ENCODE measurements at places on chromosomes 1 and 21. TPM values are rescaled to one million over a fixed set of nuclear protein-coding genes. Genes with fewer than 3 reads are reported as not detected.

Gene C1orf115
- 8.9 TPM for total RNA-seq

DNA sequence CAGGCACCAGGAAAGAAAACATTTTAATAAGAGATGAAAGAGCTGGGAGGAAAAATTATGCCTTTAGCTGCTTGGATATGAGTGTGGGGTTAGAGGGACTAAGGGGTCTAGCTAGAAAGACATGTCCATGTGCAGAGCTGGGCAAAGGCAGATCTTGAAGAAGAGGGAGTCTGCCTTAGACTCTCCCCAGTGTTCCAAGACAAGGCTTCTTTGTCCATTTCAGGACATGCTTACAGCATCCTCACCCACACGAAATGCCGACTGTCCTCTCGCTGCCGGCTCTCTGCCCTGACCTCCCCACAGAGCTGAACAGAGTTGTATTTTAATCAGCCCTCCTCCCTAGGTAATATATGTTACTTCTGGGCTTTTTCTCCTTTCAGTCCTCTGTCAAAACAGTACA, 100.7 kb upstream of the ATP1B1 start:
- DNase-seq, result no peak

Gene IL12RB2
- 3.3 TPM for total RNA-seq

DNA sequence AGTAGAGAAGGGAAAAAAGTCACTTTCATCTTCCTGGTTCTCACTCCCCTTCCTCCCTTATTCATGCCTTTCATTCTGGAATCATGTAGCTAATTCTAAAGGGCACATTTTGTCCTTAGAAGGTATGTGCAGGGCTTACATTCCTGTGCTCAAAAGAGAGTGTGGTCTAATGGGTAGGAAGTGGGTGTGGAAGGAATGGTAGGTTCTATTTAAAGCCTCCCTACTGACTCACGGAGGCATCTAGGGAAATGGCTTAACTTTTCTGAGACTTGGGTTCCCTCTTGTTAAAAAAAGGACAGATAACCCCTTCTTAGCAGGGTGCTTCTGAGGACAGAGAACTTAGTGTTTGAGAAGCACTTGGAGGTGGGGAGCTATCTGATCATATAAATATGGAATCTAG, 249.3 kb upstream of the DUSP10 start:
- DNase-seq, result no peak

- no peak for DNase-seq
Measured at GRCh38 chr1:111705841-111706240, 33.4 kb downstream of the INKA2 start.

GRCh38 chr1:235799264-235799663, 67.4 kb downstream of the LYST start:
- no peak for DNase-seq

DNA sequence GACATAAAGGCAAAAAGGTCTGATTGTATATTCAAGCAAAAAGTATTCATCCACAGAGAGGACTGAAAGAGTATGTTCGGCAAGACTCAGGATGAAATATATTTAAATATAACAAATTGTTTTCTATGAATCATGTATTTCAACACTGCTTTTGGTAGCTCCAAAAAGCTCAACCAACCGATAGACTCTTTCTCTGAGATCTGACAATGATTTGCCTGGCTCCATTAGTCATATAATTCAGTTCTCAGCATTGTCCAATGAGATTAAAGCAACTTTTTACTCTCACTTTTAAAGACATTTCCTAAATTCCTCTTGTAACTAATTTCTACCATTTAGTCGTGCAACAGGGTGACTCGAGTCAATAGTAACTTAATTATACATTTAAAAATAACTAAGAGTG, 319.1 kb upstream of the GREM2 start:
- no peak for DNase-seq

Gene EXO1
- not detected for total RNA-seq

DNA sequence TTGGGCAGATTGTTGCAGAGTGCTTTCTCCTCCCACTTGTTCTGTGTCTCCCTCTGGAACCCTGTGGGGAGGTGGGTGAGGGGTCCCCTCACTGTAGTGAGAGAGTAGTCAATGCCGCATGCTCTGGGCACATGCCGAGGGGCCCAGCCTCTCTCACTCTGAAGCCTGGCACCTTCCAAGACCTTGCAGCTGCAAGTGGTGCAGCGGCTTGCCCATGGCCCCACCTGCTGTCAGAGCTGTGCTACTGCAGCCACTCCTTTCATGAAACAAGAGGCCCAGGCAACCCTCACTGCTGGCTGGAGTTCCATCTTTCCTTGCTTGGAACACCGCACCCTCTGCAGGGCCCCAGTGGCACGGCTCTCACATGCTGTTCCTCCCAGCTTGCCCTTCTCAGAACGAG, 58.4 kb upstream of the COL6A1 start:
- DNase-seq, result peak; percentile 82

DNA sequence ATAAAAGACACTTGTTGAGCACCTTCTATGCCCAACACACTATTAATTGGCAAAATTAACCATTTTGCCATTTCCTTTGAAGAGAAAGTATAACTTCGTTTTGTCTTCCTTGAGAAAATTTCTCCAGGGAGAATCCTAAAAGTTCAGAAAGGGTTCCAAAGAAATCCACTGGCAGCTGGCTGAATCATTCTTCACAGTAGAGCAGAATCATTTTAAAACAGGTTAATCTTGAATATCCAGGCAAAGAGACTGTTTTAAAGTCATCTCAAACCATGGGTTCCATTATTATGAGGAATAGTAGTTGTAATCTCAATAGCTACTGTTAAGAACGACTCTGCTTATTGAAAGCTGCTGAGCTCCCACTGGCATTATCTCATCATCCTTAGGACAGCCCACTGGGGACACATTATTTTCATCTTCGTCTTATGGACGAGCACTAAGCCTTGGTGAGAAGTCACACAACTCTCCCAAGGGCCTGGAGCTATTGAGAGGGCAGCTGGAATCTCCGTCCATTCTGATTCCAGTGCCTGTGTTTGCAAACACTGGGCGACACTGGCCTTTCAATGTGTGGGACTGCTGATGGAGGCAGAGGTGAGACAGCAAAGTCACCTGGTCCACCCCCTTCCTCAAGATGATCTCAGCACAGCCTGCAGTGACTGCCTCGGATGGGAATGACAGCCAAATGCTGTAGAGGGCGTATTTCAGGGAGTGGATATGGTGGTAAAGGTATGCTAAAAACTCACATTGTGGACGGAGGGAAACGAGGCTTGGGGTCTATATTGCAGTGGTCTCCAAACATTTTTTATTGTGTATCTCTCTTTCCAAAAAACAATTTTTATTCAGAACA, 15.3 kb upstream of the PGBD5 start:
- no peak for DNase-seq

- DNase-seq, result no peak
Measured at GRCh38 chr1:186838380-186839040, 9.8 kb downstream of the PLA2G4A start.

- peak; percentile 62 for DNase-seq
Measured at GRCh38 chr21:46622226-46622625, 13.2 kb upstream of the PRMT2 start.

- DNase-seq, result no peak
Measured at GRCh38 chr1:34054920-34055319, 110.1 kb downstream of the CSMD2 start.

GRCh38 chr1:87140831-87141540, 187.7 kb upstream of the LMO4 start:
- no peak for DNase-seq

- peak; percentile 30 for DNase-seq
Measured at GRCh38 chr1:222928212-222928611, 113.4 kb downstream of the DISP1 start.

Gene SVBP
- 16.4 TPM for total RNA-seq

Gene TNFRSF8
- total RNA-seq, result 0.71 TPM

Gene CXADR
- 0.02 TPM for total RNA-seq

Gene CRTC2
- total RNA-seq, result 27.3 TPM

Gene CD1B
- not detected for total RNA-seq

- no peak for DNase-seq
Measured at GRCh38 chr1:99952522-99952921, 17.3 kb upstream of the SLC35A3 start.

DNA sequence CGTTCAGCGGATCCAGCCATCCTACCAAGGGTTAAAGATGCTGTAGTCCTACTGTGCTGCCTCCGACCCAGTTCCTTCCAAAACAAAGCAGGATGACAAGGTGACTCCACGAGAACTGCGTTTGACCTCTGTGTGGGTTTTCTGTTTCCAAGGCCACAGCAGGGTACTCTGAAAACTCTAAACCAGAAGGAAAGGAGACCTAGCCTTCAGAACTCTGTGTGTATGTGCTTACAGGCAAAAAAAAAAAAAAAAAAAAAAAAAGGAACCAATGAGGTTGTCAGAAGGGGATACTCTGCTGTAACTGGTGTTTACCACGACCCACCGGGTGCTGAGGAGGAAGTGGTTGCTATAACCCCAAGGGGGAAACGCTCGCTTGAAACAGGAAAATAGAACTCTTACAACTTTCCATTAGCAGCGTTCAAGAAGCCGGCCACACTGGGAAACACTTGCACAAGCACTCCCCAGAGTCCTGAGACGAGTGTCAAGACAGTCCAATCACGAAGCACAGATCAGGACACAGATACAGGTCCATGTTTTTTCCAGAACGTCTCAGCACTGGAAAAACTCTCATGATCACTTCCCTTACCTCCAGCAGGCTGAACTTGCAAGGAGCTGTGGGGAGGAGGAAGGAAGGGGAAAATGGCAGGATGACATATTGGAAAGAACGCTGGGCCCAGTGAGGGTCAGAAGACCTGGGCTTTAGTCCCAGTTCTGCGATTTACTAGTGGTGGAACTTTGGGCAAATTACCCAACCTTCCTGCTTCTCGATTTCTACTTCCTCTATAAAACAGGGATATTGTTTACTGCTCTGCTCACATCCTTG, 64.0 kb downstream of the ITPKB start:
- DNase-seq, result peak; percentile 75

GRCh38 chr1:150152772-150153456, 3.2 kb downstream of the PLEKHO1 start:
- DNase-seq, result peak; percentile 53

DNA sequence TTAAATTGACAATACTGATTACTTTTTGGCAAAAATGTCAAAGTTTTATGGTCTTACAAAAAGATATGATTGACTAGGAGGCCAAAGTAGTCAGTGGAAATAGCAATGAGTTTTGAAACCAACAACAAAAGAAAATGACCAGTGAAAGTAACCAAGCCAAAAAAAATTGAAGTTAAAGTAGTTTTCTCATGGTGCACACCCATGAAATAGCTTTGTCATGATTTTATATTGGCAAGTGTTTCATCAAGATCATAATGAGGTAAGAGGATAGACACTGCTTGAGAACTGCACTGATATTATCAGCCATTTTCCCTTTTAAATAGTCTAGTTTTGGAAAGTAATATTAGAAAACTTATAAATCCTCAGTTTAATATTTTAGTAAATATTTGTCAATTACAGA, 206.2 kb upstream of the ADAMTS5 start:
- DNase-seq, result no peak

DNA sequence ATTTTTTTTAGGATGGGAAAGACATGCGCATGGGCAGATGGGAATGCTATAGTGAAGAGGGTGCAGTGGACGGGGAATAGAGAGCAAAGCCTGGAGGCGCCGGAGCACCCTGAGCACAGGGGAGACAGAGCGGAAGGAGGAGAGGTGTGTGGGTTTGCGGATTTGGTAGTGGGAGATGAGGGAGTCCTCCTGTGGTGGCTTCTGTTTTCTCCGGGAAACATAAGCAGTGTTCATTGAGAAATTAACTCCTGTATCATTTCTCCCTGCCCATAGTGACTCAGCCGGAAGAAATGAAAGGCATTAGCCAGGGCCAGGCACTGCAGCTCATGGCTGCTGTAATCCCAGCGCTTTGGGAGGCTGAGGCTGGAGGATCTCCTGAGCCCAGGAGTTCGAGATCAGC, 4.7 kb upstream of the PTPRF start:
- DNase-seq, result no peak

Gene GJA5
- total RNA-seq, result 3.3 TPM

Gene AADACL4
- total RNA-seq, result not detected

Gene PRELP
- total RNA-seq, result 20.6 TPM

Gene CTSK
- total RNA-seq, result 2.8 TPM

GRCh38 chr1:91928026-91928425, 21.2 kb upstream of the BRDT start:
- no peak for DNase-seq

DNA sequence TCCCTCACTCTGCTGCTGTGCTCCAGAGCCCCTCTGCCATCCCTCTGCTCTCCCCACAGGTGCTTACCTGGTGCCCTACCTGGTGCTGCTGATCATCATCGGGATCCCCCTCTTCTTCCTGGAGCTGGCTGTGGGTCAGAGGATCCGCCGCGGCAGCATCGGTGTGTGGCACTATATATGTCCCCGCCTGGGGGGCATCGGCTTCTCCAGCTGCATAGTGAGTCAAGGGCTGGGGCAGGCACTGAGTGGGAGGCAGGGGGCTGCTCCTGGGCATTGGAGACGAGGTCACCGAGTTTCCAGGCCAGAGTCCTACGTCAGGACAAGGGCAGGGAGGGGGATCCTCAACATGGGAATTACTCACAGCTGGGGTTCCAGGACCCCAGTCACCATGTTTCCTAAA, 21.7 kb downstream of the SLC6A17 start:
- DNase-seq, result no peak

DNA sequence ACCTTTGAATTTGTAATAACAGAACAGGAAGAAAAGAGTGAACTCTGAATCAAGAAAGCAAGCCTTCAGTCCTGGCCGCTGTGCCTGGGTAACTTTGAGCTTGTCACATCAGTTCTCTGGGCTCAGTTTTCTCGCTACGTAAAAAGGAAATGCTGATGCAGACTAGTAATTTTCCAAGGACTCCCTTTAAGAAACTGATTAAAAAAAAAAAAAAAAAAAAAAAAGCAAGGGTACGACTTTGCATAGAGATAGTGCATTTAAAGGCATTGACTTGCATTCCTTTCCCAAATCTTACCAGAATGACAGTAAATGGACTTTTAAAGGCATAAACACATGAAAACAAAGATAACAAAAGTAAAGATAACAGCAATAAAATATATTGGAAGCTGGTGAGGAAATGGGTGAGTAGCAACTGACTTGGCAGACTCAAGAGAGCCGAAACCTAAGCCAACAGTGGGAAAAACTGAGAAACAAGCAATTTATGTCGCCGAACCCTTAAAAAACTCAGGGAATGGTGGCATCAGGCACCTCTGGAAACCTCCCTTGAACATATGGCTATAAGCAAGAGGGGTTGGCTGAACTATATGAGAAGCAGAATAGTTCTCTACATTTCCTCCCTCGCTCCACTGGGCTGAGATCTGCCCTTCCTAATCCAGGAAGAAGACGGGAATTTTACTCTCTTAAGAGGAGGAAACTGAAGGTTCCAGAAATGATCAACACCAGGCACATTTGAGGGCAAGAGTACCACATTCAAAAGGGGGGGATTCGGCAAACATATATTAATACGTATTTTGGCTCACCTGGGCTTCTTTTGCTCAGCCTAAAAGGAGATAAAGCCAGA, 189.2 kb downstream of the CDC7 start:
- DNase-seq, result no peak

GRCh38 chr1:201525193-201525778, 13.6 kb upstream of the NAV1 start:
- DNase-seq, result no peak

- DNase-seq, result peak; percentile 54
Measured at GRCh38 chr1:228352677-228353481, 53.8 kb downstream of the TRIM11 start.
